Stimulated activated naive CD8-positive, alpha-beta T cell treated with anti-CD3 and anti-CD28 coated beads, Interleukin-15, Interleukin-2, amounts not matched to agents 100 U/mL and 50 U/mL, for 24 hours (primary cell): ENCODE measurements at places on chromosomes 2 and 18.
A peak's percentile ranks its signal among the peaks of the same experiment; 100 is the strongest.

- no peak for DNase-seq
These were observed 23.3 kb downstream of the GLS start for GRCh38 chr2:190903693-190904450.

- DNase-seq = no peak
These were observed 994 bp upstream of the DTNA start for GRCh38 chr18:34709104-34709503.

- no peak for DNase-seq
These were observed 73.0 kb downstream of the MYO1B start for GRCh38 chr2:191318037-191318728.

DNA sequence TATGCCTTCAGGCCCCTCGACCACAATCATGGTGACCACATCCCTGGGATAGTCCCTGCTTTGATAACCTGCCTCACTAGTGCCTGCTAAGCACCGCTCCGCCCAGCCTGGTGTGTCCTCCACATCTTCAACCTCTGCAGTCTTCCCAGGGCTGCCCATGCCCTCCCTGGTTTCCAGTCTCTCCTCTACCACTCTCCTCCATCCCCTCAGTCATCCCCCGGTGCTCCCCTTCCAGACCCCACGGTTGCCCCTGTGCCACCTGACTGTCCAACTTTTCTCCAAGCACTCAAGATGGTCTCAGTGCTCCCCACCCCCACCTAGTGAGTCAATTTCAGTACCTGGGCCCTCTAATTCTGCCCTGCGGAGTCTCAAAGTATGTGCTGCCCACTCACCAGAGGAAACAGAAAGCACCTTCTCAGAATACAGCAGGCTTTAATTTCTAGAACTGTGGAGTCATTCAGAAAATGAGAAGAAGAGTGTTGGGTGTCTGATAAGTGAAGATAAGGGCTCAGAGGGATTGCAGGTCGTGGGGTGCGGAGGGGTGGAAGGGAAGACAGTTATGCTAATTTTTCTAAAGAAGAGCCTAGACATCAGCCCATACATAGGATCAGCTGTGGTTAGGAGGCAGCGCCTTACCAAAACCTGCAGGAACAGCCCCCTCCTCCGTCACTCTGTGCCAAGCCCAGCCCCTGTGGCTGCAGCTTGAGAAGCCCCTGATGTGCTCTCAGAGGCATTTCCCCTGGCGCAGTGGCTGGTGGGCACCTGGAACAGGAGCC lies 53.6 kb upstream of the CAB39 start:
- DNase-seq = peak; percentile 76

DNA sequence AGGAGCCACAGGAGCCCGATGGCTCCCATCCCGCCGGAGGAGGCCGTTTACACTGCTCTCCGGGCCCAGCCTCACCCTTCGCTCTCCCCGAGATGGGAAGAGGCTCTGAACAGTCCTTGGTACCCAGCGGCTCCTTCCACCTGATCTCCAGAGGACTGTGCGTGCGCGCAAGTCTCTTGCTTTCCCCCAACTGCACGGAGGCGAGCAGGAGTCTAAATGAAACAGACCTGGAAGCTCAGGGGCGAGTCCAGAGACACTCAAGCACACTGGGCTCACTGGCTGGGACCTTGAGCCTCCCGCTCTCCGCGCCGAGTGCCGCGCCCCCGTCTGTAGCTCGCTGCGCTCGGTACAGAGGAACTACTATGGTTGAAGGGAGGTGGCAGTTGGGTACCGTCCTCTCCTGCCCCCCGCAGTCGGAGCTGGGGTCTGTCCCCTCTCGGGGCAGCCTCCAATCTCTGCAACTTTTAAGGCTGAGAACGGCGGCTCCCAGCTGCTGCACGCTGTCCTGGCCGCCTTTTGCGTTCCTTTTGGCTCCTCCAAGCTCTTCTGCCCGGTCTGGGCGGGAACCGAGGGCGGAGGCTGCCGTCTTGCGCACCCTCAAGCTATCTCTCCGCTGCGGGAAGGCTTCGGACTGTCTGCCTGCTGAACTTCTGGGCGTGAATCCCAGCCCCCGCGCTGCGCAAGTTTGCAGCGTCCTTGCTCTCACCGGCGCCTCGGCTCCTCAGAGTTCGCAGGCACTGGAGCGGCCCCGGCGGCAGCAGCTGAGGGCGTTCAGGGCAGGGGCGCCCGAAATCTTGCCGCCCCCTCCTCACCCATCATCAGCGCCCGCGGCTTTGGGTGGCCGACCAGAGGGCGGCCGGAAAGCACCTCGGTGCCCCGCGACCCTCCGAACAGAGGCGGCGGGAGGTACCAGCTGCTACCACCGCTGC lies 491 bp downstream of the ALK start:
- peak; percentile 15 for DNase-seq

- DNase-seq = no peak
These were observed 23.7 kb downstream of the TTLL4 start for GRCh38 chr2:218734190-218734975.

DNA sequence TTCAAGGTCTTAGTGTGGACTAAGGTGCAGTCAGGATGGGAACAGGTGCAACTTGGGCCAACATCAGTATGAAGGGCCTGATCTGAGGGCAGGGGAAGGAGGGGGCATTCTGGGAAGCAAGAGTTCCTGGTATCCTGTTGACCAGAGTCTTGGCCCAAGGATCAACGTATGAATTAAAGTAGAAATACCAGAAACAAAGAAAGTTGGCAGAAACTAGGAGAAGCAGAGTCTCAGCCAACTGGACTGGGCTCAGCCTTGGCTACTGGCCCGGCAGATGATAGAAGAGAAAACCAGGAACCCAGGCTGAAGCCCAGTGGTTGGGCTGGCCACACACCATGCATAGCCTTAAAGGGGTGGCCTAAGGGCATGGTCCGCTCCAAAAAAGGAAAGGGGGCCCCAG lies 2.3 kb downstream of the CETN1 start:
- DNase-seq = no peak

DNA sequence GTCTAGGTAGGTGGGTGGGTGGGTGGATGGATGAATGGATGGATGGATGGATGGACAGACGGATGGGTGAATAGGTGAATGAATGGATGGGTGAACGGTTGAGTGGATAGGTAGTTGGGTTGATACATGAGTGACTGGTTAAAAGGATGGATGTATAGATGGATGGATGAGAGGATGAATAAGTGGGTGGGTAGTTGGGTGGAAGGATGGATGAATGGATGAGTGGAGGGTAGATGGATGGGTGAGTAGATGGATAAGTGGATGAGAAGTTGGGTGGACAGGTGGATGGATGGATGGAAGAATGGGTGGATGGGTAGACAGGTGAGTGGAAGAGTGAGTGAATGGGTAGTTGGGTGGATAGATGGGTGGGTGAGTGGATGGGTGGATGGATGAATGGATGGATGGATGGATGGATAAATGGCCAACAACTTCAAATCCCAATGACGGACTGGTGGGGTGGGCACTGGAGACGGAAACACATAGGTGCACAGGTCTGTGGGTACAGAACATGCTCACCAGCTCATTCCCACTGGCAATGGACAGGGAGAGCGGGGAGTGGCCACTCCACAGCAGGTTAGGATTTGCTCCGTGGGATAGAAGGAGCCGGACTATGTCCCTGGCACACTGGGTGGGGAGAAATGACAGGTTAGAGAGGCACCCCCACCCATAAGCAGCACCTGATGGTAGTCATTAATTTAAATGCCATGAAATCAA lies 48.8 kb downstream of the ANKMY1 start:
- DNase-seq = no peak

- DNase-seq = no peak
These were observed 4.2 kb upstream of the AP1S3 start for GRCh38 chr2:223841436-223842190.

DNA sequence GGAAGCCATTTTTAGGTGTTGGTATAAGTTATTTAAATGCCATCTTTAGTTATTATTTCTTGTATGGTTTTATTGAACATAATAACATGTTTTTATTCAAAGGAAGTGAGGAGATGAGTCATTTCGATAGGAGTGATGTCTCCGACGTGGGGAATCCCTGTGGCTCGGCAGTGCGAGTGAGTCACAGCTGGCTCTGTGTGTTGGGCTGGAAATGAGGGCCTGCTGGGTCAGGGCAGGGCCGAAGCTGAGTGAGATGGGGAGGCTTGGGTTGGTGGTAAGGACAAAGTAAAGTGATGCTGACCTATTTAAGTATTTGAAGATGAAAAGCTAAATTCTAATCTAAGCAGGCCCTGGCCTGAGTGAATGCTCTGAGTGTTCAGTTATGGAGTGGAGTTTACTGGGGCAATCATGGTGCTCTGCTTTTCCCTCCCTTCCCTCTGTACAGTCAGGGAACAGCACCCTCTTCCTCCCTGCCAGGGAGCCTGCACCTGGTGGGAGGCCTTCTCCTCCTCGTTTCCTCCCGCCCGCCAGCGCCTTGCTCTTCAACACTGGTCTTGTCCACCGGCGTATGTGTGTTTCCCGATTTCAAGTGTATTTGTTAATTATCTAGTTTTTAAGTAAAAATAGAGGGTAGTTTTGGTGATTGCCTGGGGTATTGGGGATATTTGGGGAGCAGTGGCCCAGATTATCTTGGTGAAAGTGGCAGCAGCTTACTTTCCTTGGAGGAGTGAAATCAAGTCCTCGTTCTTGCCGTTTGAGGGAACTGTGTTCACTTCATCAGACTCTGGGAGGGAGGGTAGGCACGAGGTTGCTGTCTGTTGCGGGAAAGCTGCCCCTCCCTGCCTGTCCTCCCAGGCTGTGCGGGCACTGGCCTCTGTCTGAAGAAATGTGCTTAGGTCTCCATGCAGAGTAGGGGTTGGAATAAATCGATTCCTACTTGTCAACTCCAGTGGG lies 157.0 kb downstream of the LDLRAD4 start:
- DNase-seq = peak; percentile 80

DNA sequence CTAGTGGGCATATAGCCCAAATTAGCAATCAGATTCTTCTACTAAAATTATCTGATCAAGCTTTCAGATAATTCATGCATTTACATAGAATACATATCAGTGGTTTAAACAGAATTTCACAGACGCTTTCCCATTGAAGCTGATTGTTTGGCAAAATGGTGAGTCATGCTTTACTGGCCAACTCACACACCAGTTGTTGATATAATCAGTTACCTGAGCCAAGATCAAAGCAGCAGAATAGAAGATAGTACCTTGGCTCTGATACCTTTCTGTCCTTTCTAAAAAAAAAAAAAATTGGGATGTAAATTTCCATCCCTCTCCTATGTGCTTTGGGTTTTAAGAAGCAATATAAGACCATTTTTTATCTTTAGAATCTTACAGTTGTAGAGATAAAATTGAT lies 178.0 kb downstream of the MCFD2 start:
- DNase-seq = no peak

- no peak for DNase-seq
These were observed 77.6 kb downstream of the MEP1B start for GRCh38 chr18:32267463-32267862.

GRCh38 chr2:176024083-176024482 lies 22.0 kb upstream of the LNPK start:
- no peak for DNase-seq

GRCh38 chr2:190746971-190747761 lies 98.3 kb downstream of the NAB1 start:
- no peak for DNase-seq

DNA sequence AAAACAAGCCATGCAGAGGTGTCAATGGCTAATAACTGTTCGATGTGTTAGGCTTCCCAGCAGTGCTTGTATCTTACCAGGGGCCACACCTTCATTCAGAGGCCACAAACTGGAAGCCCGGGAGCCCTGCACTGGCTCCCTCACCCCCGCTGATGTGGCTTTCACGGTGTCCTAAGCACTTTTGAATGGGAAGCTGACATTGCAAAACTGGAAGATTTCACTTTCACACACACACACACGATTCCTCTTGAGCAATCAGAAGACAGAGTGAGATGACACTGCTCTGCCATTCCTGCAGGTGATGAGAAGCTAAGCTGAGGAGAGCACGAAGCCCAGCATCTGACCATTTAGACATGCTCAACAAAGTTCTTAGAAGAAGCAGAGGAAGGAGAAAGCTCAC lies 8.6 kb upstream of the ZNF407 start:
- no peak for DNase-seq

DNA sequence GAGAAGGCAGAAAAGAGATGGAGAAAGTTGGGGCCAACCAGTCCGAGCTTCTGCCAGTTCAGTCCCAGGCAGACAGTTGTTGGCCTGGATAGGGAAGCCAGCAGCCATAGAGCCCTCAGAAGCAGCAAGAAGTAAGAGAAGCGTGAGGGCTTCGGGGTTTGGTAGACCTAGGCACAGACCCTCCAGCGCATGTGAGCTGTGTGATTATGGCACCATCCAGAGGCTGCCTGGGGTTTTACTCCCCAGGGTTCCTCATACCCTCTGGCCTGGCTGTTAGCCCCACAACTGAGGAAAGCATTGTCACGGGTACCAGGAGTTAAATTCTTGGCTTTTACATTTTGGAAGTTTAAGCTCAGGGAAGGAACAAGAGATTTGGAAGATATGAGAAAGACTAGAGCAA lies 93.7 kb upstream of the RAB6C start:
- no peak for DNase-seq

- no peak for DNase-seq
These were observed 89.6 kb downstream of the ITGB1BP1 start for GRCh38 chr2:9333591-9334171.
